ENCODE measurements at places on chromosomes 1 and 21.

DNA sequence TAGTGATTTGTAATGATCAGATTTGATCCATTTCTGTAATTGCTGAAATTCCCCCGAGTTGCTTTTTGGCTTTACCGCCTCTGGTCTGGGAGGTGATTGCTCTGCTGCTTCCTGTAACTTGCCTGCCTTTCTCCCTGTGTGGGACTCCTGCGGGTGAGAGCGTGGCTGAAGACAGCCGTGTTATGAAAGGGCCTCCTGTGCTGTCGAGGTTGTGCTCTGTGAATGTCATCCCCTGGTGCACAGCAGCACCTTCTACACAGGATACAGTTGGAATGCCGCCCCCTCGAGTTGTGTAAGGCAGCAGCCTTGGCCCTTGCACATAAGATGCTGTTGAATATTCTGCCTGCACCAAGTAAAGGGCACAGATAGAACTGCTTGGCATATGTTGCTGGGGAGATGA lies 5.9 kb downstream of the SOD1 start:
- DNase-seq, result no peak

- DNase-seq, result no peak
Measured at GRCh38 chr1:189350983-189351616, 1126.6 kb downstream of the BRINP3 start.

GRCh38 chr1:76669624-76670315 lies 197.5 kb upstream of the ST6GALNAC5 start:
- DNase-seq, result no peak

GRCh38 chr1:64356636-64357256 lies 113.2 kb upstream of the CACHD1 start:
- no peak for DNase-seq

- DNase-seq, result no peak
Measured at GRCh38 chr1:230425252-230426091, 660 bp downstream of the PGBD5 start.

DNA sequence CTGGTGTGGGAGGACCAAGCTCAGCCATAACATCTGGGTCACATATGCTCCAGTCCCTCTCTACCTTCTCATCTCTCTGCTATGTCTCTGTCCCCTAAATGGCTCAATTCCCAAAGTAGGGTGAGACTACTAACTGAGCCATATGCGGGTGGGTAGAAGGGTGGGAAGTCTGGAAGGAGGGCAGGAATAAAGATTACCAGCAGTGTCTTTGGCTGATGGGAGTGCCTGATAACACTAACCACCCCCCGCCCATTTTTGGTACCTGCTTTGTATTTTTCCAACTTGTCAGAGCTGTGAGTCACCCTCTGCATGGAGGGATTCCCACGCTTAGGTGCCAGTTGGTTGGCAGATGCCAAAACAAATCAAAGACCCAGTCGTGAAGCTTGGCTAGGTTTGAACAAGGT lies 14.9 kb upstream of the SSBP3 start:
- DNase-seq, result peak; percentile 66

DNA sequence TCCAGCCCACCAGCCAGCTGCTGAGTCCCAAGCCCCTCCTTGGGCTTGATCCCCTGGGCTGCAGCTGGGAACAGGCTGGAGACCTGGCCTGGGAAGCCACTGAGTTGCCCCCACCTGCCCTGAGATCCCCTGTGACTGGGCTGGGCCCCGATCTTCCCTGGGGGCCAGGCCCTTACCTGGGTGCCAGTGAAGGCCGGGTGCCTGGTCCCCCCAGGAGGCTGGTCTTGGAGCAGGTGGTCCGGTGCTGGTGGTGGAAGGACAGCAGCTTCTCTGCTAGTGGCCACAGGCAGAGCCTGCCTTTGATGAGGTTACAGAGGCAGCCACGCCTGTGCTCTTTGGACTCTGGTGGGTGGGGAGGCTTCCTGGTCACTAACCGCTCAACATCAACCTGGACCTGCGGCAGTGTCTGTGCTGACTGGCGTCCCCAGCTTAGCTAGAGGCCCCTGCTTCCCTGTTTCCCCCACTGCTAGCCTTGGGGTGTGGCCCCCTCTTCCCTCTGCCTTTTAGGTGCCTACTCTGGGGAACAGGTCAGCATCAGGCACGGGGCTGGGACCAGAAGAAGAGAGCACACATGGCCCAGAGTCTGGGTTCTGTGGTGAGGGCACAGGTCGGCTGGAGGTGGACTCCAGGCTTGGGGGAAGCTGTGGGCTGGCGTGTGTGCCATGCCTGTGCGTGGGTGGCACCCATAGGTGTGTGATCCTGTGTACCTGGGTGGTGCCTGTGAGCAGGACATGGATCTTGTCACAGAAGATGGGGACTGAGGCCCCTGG lies at the start of gene EPS8L3:
Gene EPS8L3, minus strand, starts transcription at position 278 of the 770 bp plus-strand sequence. CDS start 2,174 bp downstream, outside the sequence.
- no peak for DNase-seq

- DNase-seq, result no peak
Measured at GRCh38 chr21:21000591-21001175, 2.5 kb downstream of the NCAM2 start.

GRCh38 chr21:40754466-40754865 lies 92.5 kb downstream of the DSCAM start:
- DNase-seq, result no peak

DNA sequence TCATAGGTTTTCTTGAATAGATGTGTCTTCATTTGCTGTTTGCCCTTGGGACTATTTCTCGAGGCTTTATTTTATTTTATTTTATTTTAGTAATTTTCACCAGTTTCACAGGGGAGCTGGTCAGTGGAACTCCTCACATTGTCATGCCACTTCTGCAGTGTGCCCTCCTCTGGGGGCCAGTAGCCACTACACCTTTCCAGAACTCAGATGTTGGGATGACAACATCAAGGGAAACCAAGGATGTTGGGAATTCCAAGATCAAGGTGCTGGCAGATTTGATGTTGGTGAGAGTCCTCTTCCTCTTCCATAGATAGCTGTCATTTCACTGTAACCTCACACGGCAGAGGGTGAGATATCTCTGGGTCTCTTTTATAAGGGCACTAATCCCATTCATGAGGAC lies 35.5 kb downstream of the SLC26A9 start:
- peak; percentile 52 for DNase-seq

- DNase-seq, result no peak
Measured at GRCh38 chr1:224432672-224433040, 1.9 kb downstream of the WDR26 start.

- DNase-seq, result no peak
Measured at GRCh38 chr21:31260790-31261189, 83.3 kb downstream of the TIAM1 start.

- DNase-seq, result no peak
Measured at GRCh38 chr1:14205066-14205465, 393.4 kb upstream of the KAZN start.

Measured in RWPE1 (cell line).